GM06990 (cell line): ENCODE measurements at places on chromosomes 5 and 9.

DNA sequence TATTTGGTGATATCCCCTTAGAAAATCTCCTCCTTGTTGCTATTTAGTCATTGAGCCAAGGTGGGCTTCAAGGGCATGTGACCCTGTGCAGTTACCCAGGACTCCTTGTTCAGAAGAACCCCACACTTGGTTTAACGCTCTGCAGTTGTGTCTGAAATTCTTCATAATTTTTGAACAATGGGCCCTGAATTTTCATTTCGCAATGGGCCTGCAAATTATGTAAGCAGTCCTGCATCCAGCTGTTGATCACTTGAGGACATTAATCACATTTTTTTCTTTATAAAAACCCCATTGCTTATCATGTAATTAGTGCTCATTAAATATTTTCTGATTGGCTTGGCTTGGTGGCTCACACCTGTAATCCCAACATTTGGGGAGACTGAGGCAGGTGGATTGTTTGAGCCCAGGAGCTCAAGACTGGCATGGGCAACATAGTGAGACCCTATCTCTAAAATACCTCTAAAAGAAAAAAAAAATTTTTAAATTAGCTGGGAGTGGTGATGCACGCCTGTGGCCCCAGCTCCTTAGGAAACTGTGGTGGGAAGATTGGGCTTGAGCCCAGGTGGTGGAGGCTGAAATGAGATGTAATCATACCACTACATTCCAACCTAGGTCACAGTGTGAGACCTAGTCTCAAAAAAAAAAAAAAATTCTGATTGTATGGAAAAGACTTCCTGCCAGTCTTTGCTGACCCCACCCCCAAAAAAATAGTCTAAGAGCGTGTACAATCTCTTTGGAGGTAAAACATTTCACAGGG, 194.2 kb upstream of the HAPLN1 start:
- no peak for DNase-seq

DNA sequence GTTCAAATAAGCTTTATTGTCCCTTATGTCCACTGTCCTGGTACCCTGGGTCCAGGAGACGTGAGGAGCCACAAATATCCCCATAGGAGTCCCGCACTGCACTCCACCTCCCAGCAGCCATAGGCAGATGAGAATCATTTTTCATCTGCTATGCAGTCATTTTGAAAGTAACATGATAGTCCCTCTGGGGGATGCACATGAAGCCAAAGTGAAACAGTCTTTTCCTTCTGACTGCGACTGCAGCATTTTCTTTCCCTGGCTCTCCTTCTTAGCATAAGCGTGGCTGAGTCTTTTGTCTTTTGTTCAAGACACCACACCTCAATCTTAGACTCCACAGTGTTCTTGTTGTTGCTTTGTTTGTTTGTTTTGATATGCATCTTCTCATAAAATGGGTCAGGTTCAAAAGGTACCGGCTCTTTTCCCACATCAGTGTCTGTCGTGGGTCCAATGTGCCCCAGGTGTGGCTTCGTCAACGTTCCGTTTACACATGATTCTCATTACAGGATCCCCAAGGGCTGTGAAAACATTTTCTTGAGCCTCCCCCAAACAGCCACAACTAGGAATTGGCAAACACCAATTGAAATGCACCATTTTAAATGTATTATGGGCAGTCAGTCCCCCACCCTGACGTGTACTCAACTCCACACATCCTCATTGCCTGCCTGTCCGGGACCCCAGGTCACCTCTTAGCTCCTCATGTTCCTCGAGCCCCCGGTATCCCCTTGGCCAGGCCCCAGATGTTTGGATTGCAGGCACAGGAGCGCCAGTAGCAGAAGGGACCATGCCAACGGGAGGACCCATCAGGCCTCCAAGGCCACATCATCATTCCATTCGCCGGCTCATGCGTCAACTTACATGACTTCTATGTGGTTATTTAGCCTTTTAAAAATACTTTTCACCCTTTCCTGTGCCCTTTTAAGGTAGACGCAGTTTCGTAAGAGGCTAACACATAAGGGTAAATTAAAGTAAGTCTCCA, 237.8 kb upstream of the DAPK1 start:
- DNase-seq: no peak

DNA sequence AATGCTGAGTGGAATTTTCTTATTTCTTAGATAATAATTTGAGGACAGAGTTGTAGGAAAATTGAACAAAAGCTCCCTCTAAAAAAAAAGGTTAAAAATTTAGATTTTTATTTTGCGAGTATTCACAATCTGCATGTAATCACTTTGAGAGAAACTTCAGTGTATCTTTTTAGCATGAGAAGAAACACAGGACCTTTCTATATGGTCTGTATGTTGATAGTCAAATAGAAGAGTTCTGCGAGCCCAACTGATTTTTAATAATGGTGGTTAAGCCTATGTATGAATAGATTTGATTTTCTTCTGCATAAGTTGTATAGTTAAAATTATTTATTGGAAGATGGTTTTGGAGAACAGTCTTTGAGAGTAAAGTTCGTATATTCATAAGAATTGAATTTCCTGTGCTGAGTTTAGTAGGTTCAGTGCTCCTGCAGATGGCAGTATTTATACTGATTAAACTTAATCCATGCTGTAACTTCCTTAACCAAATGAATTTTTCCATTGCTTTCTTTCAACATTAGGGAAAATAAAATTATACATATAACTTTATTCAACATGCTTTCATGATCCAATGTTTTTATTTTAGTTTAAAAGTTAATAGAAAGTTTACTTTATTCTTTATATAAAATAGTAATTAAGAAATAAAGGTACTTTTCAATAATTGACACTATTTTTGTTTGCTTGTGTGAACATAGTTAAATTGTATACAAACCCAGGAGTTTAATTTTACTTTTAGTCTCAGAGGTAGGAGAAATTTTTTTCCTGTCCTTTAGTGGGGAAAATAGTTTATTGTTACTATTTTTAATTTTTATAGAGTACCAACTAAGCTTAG, 19.6 kb downstream of the TCERG1 start:
- no peak for DNase-seq

GRCh38 chr5:75235711-75236110, 967 bp downstream of the ANKRD31 start:
- DNase-seq: no peak
